Stimulated activated CD8-positive, alpha-beta memory T cell treated with anti-CD3 and anti-CD28 coated beads, Interleukin-15, amount 100 ng/mL, for 1 hour (primary cell): ENCODE measurements at places on chromosomes 2 and 18.

DNA sequence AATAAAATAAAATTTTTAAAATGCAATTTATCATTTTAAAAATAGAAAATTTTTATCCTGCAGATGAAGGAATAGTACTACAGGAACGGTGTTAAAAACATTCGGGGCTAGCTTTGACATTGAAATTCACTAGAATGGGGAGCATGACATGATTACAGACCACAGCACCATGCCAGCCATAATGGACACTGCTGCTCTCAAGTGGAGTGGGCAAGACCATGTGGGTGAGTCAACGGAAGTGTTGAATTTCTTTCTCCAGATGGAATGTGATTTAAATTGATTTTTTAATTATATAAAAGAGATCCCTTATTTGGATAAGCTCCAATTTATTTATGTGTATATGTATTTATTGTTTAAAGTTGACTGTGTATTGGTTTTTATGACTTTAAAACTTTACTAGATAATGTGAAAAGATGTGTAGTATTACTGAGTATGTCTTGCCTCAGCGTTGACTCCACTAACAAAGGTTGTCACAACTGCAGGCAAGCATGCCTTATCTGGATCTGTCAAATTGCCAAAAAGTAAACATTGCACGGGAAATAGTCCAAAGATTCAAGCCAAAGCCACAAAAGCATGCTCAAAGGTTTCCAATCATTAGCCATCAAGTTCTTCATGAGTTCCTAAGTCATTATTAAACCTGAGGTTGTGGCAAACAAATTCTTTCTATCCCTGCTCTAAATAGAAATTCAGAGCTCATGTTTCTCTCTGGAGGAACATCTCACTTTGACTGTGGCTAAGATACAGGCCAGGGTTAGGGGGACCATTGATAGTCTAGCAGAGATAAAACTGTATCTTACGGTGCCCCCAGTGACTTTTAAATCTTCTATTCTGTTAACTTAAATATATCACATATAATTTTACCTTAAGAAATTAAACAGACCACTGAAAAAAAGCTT is 536.9 kb downstream of the TMX3 start:
- no peak for DNase-seq

DNA sequence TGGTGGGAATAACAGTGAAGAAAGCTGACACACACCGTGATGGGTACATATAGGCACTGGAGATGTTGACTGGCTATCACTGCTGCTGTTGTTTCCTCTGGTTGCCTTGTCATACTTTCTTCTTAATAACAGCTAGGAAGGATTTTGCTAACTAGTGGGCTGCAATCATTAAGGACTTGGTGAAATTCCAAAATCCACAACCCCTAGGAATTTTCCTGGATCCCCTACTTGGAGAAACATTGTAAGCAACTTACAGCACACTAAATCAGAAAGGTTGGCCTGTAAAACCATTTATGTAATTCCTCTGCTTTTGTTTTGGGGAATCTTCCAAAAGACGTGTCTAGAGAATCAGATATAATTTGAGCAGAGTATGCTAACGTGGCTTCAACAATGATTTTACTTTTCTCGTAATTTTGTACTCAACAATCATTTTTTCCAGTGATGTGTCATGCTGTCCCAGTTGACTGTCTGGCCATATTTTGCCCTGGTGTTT is 8.0 kb upstream of the COL3A1 start:
- DNase-seq: no peak

- no peak for DNase-seq
Measured at GRCh38 chr2:12066986-12067385, 320.6 kb downstream of the LPIN1 start.

DNA sequence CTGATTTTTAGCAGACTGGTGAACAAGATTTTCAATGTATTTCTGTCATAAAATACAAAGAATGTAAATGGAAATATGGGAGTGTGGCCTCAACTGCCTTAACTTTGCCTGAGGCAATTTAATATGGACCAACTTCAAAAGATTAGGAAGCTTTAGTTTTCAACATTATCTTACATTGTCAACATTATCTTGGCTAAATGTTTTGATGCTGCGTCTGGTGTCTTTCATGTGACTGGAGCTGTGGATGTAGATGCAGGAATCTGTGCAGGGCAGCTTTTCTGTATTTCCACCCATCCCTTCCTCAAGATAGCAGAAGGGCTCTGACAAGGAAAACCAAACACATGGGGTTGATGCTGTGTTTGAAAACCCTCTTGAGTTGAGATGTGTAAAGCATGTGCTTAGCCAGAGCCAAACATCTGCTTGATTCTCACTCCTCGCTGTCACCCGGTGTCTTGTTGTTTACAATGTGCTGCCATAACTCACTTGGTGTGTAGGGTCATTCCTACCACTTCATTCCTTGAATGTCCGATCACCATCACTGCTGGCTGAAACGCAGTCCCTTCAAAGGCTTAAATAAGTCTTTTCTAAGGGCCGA is 33.0 kb downstream of the COPS8 start:
- no peak for DNase-seq

DNA sequence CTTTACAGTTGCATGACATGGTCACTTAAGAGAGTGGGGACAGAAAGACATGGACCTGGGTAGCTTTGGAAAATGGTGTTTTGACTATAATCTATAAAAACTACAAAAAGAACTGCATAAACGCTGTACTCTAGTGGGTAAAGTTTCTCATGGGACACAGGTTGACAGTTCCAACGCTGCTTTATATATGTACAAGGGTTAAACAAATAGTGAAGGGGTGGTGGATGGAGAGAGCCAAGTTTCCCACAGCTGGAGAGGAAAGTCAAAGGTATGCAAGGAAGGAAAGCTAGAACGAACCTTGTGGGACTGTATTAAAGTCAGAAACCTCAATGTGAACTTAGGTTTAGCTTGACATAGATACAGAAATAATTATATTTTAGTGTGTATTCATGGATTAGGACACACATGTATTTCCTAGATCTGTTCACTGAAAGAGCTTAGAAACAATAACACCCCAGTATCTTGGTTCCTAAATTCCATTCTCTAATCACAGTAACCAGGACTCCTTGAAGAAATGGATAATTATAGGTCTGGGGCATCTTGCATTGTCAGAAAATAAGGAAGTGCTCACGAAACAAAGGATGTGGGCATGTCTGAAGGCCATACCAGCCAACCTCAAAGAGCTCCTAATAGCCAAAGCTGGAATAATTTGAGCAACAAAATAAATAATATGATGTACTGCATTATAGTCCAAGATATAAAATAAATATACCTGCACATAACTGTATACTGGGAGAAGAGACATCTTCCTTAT is 28.8 kb downstream of the TANC1 start:
- no peak for DNase-seq

- DNase-seq: no peak
Measured at GRCh38 chr2:220660277-220661145, 911.6 kb downstream of the EPHA4 start.

DNA sequence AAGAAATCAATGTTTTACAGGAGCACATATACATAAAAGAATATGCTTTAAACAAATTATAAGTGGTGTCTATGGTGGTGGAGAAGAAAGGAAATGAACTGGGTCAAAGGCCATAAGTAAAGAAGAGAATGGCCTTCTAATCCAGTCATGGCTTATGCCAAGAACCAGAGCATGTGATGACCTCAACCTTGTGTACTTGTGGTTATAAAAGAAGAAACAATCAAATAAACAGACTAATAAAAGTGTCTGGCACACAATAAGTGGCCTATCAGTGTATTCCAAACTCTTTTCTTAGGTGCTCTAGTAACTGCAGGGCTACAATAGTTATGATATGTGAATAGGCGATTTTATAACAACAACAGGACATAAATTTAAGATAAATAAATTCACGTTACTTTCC is 2.6 kb downstream of the SERPINB11 start:
- DNase-seq: no peak

GRCh38 chr18:55433648-55434047 is 154.3 kb downstream of the TCF4 start:
- DNase-seq: no peak

DNA sequence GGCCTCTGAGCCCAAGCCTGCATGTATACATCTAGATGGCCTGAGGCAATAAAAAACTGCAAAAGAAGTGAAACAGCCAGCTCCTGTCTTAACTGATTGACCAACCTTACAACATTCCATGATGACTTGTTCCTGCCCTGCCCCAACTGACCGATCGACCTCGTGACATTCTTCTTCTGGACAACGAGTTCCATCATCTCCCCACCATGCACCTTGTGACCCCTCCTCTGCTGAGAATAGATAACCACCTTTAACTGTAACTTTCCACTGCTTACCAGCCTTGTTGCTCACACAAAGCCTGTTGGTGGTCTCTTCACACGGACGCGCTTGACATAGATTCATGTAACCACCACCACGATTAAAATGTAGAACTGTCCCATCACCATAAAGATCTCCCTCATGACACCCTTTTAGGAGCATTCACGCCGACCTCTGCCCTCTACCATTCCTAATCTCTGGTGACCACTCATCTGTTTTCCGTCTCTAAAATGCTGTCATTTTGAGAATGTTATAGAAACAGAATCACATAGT is 120.1 kb upstream of the REV1 start:
- DNase-seq: no peak

- DNase-seq: no peak
Measured at GRCh38 chr18:59719544-59720181, 22.4 kb upstream of the CCBE1 start.
